Activated naive CD4-positive, alpha-beta T cell treated with anti-CD3 and anti-CD28 coated beads, Interleukin-2, amount 50 U/mL, for 16 hours (primary cell): ENCODE measurements at places on chromosomes 16 and 17.

DNA sequence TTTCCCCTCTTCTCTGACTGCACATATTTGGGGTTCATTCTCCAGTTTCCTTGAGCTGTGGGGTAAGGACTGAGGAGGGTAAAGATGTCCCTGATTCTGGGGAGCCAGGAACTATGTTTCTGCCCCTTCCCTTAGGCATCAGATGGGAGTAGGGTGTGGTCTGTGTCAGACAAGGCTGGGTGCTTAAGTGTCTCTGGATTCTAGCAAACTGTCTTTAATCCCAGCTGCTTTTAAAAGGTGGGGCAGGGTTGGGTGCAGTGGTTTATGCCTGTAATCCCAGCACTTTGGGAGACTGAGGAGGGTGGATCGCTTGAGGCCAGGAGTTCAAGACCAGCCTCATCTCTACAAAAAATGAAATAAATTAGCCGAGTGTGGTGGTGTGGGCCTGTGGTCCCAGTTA, 13.0 kb downstream of the LASP1 start:
- DNase-seq = no peak

DNA sequence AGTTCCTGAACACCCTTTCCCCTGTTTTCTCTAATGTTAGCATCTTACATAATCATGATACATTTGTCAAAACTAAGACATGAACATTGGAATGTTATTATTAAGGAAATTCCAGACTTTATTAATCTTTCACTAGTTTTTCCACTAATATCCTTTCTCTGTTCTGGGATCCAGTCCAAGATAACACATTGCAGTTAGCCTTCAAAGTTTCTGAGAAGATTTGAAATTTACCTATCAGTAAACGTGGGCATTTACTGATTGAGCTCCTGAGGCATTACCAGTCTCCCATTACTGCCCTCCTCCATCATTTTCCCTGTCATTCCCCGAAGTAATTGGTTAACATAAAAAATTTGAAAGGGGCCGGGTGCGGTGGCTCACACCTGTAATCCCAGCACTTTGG, 5.7 kb upstream of the CD300LG start:
- no peak for DNase-seq

DNA sequence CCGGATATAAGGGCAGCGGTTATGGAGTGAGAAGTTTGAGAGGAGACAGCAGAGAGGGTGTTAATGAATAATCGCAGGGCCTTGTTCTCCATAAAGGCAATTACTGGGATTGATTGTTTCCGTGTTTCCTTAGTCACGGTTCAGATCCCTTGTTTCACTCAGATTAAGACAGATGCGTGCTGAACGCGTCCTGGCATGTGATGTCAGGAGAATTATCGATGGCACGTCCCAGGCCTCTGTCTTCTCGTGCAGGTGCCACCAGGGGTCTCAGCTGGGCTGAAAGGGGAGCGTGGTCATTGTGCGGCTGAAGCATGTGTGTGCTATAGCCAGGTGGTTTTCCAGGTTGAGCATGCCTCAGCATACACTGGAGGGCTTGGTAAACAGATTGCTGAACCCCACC, 142.4 kb upstream of the NOL11 start:
- DNase-seq = no peak

GRCh38 chr17:4658478-4659305, 17.2 kb upstream of the ALOX15 start:
- peak; percentile 25 for DNase-seq

GRCh38 chr17:19470530-19471261, 59.7 kb downstream of the RNF112 start:
- no peak for DNase-seq

DNA sequence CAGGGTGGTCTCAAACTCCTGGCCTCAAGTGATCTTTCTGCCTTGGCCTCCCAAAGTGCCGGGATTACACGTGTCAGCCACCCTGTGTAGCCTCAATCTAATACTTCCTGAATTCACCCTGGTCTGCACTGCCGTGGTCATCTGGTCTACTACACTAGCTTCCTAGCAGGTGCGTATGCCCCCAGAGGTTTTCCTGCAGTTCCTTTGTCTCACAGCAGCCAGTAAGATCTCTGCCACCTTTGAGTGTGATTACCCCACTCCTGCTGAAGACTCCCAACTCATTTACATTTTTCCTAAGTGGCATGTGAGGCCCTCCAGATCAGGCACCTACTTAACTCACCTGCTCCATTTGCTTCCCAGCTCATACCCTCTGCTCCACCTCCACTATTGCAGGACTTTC, 5.1 kb upstream of the DDX19A start:
- DNase-seq = no peak

DNA sequence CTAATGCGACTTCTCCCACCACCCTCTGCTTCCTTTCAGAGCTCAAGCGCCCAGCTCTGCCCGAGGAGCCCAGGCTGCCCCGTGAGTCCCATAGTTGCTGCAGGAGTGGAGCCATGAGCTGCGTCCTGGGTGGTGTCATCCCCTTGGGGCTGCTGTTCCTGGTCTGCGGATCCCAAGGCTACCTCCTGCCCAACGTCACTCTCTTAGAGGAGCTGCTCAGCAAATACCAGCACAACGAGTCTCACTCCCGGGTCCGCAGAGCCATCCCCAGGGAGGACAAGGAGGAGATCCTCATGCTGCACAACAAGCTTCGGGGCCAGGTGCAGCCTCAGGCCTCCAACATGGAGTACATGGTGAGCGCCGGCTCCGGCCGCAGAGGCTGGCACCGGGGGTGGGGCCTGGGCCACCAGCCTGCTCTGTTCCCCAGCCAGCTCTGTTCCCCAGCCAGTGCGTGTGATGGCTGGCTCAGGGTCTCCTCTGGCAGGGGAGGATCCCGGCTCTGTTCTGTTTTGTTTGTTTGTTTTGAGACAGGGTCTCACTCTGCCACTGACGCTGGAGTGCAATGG, 18.7 kb downstream of the CRISPLD2 start:
- no peak for DNase-seq
